ENCODE measurements at places on chromosomes 6 and 20. TPM values are rescaled to one million over a fixed set of nuclear protein-coding genes. Genes with fewer than 3 reads are reported as not detected.

SH3BGRL2 gene
- total RNA-seq, result 0.41 TPM

BMP7 gene
- total RNA-seq, result not detected

NAA20 gene
- total RNA-seq, result 33.5 TPM

PHIP gene
- total RNA-seq, result 45.2 TPM

HLA-DQA1 gene
- 6.7 TPM for total RNA-seq

PDE7B gene
- total RNA-seq, result 0.49 TPM

ENPP1 gene
- 0.11 TPM for total RNA-seq

SPACA1 gene
- not detected for total RNA-seq

ZFP57 gene
- total RNA-seq, result not detected

PRSS16 gene
- 1.9 TPM for total RNA-seq

NNAT gene
- total RNA-seq, result not detected

PSORS1C2 gene
- total RNA-seq, result not detected

IL20RA gene
- not detected for total RNA-seq

GRCh38 chr20:1108437-1108920, 9.9 kb upstream of the PSMF1 start:
- peak; percentile 35 for DNase-seq

GRCh38 chr6:53014744-53015143, 19.7 kb upstream of the GSTA4 start:
- no peak for DNase-seq

DNA sequence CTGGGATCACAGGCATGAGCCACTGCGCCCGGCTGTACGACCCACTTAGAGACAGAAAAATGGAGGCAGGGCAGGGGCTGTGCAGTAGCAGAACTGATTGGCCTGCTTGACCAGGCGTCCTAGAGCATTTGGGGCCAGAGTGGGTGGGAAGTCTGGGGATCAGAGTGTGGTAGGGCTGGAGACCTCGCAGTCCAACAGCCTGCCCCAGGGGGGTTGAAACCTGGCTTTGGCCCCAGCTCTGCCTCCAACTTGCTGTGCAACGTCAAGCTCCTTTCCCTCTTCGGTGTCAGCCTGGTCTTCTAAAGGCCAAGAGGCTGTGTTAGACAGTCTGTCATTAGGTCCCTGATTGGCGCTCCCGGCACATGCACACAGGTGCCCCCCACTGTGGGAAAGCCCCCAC, 15.3 kb upstream of the SPDEF start:
- DNase-seq, result no peak

- no peak for DNase-seq
These were observed 52.7 kb upstream of the FRMD1 start for GRCh38 chr6:168131464-168132415.

GRCh38 chr6:88867841-88868731, 95.3 kb downstream of the RNGTT start:
- no peak for DNase-seq

- DNase-seq, result peak; percentile 77
These were observed 30.6 kb downstream of the COL11A2 start for GRCh38 chr6:33161354-33162331.

- DNase-seq, result no peak
These were observed 23.0 kb downstream of the CCNC start for GRCh38 chr6:99545442-99545841.

GRCh38 chr6:147782302-147782701, 273.8 kb downstream of the SAMD5 start:
- DNase-seq, result no peak

DNA sequence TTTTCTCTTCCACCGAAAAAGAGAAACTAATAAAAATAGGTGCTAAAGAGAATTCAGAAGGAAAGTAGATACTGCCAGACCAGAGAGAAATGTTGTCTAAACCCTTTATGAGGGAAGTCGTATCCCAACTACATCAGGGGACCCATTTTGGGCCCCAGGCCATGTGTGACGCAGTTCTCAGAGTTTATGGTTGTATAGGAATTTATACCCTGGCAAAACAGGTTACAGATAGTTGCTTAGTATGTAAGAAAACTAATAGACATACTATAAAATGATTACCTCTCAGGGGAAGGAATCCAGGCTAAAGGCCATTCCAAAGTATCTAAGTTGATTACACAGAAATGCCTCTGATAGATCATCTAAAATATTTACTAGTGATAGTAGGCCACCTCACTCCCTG, 28.6 kb upstream of the SLC52A3 start:
- DNase-seq, result no peak

GRCh38 chr6:80610846-80611245, 504.4 kb downstream of the BCKDHB start:
- DNase-seq, result no peak

DNA sequence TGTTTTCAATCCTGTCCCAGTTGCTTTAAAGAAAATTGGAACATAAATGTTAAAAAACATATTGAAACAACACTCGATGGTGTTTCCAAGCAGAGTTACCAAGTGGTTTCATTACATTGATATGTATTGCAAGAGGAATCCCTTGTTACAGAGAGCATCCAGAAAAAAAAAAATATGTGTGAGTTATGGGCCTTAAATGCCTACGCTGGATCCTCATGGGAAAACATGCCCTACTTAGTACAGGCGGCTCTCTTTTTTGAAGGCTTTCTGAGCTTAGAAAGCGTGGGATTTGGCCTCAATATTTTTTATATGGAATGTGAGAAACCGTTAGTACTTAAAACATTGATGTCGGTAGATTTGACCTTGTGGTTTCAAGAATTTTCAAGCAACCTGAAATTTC, 26.1 kb downstream of the BTBD3 start:
- DNase-seq, result no peak

DNA sequence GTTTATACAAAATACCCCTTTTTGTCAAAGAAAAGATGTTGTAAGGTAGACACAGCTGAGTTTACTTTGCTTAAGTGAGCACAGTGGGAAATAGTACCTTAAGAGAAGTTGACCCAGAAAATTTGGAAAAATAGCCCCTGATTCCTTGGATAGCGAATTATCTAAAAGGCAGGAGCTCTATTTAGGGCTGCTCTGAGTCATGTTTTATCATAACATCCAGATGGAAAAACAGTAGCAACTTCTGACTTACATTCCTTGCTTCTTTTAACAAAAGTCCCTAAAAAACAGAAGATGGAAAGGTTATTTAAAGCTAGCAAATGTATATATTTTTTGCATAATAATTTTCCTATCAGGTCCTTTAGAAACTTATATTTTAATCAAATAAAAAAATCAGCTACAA, 59.0 kb downstream of the THEMIS start:
- no peak for DNase-seq

DNA sequence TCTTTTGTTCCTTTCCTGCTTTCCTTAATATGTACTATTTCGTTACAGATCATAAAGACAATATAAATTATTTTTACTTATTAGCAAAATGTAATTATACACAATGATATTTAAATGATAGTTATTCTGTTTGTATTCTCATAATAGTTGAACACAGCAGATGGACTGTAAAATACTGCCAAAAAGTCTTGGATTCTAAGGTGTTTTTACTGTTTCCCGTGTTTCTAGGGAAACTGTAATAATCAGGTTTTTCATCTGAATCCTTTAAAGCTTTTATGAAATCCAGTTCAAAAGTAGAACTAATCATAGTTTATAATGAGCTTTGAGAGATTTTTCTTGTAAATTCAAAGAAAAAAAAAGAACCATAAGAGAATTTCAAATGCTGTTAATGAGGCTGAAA, 148.4 kb downstream of the GRIK2 start:
- no peak for DNase-seq

- no peak for DNase-seq
These were observed at the start of gene CCN2 for GRCh38 chr6:131950767-131951575. Gene CCN2, minus strand, starts transcription at chr6:131951372. Its CDS starts 200 bp downstream, at chr6:131951172.

- DNase-seq, result no peak
These were observed 370.3 kb downstream of the NRN1 start for GRCh38 chr6:5636210-5637030.
